ENCODE measurements at places on chromosomes 2 and 18. TPM values are rescaled to one million over a fixed set of nuclear protein-coding genes. Genes with fewer than 3 reads are reported as not detected.

- DNase-seq, result no peak
Observed at GRCh38 chr2:177629357-177630024, 236.9 kb downstream of the AGPS start.

PIEZO2 gene
- total RNA-seq, result 42.3 TPM

DNA sequence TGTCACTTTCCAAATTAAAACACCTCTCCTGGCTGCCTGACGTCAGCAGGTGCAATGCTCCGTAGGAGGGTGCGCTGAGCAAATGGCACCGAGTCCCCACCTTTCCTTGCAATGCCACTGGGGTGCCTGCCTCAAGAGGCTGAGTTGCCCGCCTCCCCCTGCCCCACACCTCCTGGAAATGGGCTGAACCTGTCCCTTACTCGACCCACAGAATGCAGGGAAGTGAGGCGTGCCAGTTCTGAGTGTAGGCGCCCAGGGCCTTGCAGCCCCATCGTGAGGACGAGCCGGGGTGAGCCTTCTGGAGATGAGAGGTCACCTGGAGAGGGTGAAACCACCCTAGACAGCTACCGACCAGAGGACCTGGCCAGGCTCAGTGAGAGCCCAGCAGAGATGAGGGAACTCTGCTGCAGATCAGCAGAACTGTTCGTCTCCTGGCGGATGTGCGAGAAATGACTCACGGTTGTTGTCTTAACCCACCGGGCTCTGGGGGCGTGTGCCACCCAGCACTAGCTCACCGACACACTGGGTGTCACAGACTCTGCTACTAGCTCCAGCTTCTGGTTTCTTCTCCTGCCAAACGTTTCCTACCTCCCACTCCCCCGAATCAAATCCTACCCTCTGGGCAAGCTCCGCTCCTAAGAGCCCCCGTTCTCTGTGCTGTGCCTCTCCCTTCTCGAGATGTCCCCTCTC lies 168.7 kb upstream of the HDAC4 start:
- DNase-seq, result no peak

GRCh38 chr2:190183539-190183938 lies 121.0 kb upstream of the MSTN start:
- no peak for DNase-seq

DNA sequence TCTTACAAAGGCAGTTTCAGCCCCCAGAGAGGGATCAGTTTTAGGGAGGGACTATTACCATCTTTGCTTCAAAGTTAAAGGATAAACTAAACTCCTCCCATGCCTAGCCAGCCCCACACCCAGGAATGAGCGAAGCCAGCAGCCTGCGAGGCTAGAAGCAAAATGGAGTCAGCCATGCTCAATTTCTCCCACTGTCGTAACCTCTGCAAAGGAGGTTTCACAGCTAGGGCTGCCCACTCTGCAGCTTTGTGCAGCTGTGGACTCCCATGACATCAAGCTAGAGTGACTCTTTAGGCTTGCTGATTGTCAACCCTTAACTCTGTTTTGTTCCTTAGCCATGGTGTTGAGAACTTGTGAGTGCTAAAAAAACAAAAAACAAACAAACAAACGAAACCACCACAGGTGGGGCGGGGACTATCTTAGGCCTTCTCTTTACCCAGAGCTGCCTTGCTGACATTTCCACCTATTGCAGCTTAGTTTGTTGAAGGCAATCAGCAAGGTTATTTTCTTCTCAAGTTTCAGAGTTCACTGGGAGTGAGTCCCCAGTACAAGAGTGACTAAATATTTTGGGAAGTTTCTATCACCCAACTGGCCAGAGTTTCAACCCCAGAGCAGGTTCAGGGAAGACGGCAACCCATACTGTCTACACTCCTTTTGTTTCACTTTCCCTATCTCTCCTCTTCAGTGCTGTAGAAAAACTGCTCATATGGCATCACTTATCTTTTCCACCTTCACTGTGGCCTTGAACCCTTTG lies 592.1 kb downstream of the XIRP2 start:
- no peak for DNase-seq

SLC9A4 gene
- total RNA-seq, result 0.05 TPM

PASK gene
- 54.9 TPM for total RNA-seq

- DNase-seq, result no peak
Observed at GRCh38 chr2:81545626-81546025, 1241.1 kb upstream of the LRRTM1 start.

DNA sequence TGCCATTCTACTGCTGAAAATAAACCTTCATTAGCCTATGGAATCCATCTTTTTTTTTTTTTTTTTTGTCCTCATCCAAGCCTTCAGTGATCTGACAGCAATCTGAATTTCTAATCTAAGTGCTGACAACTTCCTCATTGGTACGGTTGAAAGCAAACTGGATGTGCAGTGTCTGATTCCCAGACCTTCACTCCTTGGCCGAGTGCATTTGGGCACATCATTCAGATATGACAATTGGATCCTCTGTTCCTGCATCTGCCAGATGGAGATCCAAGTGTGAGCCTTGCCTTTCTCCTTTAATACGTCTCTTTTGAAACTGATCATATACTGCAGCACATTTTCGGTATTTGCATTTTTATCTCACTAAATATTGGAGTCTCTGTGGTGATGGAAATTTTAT lies 713.1 kb downstream of the DCDC2C start:
- no peak for DNase-seq

SCYGR4 gene
- total RNA-seq, result not detected

DNA sequence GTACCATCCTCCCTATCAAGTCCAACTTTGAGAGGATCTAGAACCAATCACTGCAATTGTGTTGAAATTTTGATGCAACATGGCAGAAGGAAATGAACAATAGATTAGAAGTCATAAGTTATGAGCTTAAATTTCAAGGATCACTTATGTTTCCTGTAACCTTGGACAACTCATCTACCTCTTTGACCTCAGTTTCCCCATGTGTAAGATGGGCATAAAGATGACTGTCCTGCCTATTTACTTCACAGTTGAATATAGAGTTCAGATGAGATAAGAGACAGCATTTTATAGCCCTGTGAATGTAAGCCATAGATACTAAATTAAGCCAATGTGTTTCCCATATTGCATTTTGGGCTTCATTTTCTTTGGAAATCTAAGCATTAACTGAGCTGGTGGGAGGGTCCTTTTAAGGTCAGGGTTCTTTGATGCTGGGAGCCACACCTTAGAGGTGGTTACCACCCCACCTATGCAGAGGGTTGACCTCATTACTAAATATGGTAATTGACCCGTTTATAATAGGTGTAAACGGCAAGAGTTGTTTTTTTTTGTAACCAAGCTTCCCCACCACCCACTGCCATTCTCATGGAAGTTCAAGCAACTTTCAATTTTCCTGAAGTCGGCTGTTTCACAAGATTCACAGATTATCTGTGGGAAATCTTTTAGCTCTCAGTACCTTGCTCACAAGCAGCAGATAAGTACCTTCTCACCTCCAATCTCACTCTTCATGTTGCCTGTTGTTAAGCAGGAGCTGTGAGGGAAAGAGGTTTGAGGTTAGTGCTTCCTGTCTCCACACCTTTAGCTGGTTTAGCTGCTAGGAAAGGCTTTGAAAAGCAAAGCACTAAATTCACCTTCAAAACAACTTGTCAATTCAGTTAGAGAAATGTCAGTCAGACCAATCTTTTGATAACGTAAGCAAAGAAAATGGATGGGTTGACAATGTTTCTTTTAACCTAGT lies 13.3 kb downstream of the CD28 start:
- no peak for DNase-seq

ACAA2 gene
- 63.1 TPM for total RNA-seq

- no peak for DNase-seq
Observed at GRCh38 chr18:59735269-59735860, 38.1 kb upstream of the CCBE1 start.

DNA sequence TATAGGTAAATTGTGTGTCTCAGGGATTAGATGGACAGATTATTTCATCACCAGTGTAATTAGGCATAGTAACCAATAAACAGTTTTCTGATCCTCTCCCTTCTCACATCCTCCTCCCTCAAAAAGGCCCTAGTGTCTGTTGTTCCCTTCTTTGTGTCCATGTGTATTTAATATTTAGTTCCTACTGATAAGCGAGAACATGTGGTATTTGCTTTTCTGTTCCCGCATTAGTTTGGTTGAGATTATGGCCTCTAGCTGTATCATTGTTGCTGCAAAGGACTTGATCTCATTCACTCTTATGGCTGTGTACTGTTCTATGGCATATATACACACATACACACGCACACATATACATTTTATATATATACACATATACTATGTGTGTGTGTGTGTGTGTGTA lies 866.2 kb downstream of the CCDC85A start:
- DNase-seq, result no peak
